Sigmoid colon (tissue), 7 donors: ENCODE measurements at places on chromosomes 5 and 9. TPM values are rescaled to one million over a fixed set of nuclear protein-coding genes. Genes with fewer than 3 reads are reported as not detected.

- DNase-seq, result peak; percentile 64
Observed at GRCh38 chr5:139701056-139701741, 53.0 kb downstream of the CXXC5 start.

PCDHGA6 gene
- 5.8 TPM for total RNA-seq

DNA sequence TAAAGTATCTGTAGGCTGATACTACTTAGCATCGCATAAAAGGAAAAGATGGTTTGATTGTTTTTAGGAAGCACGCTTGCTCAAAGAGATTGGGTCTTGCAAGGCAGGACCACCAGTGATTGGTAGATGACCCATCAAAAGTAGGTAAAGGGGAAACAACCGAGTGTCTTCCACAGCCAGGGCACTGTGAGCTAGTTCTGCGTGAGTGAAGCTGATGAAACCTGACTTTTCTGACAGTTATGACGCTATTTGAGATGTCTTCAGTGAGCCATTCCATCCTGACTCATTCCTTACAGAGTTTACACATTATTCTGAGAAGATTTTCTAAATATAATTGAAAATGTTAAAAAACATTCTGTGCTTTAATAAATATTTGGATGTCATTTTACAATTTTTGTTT is 49.7 kb downstream of the BASP1 start:
- DNase-seq, result no peak

KIAA0825 gene
- 2.9 TPM for total RNA-seq

LIX1 gene
- total RNA-seq, result 2.4 TPM

MSMP gene
- not detected for total RNA-seq

OSMR gene
- total RNA-seq, result 65.3 TPM

DNA sequence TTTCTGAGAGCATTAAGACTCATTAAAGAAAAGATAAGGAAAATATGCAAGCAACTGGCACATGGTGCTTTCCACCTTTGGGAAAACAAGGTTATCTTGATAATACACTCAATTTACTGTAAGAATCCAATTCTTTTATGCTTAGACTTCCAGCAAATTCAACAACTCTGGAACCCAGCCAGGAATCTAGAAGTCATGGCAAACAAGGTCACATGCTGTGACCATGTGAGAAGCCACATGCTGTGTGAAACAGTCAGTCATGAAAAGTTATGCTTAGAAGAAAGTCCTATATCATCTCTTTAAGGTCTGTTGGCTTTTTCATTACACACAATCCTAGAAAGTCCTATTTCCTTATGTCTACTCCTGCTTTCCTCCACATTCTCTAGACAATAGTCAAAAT is 581.8 kb upstream of the C9orf72 start:
- DNase-seq, result no peak

PCDHGA2 gene
- 4.9 TPM for total RNA-seq

GRCh38 chr9:83061036-83061435 is 1.9 kb downstream of the RASEF start:
- DNase-seq, result no peak
